ENCODE measurements at places on chromosomes 3 and 15. TPM values are rescaled to one million over a fixed set of nuclear protein-coding genes. Genes with fewer than 3 reads are reported as not detected.

Gene CPNE9
- not detected for total RNA-seq

Gene UBE2E2
- total RNA-seq = 27.4 TPM

Gene RASA2
- total RNA-seq = 13.4 TPM

Gene SOX2
- not detected for total RNA-seq

Gene PRR20G
- not detected for total RNA-seq

Gene AQR
- total RNA-seq = 36.8 TPM

Gene IP6K2
- 45.0 TPM for total RNA-seq

Gene TRH
- not detected for total RNA-seq

Gene CASR
- total RNA-seq = not detected

Gene RTP3
- not detected for total RNA-seq

Gene LRTM1
- not detected for total RNA-seq

Gene CKMT1B
- 2.4 TPM for total RNA-seq

Gene RGMA
- 0.42 TPM for total RNA-seq

Gene ALDH1A3
- 1.9 TPM for total RNA-seq

Gene WDR93
- total RNA-seq = 0.17 TPM

Gene KLHDC8B
- 2.4 TPM for total RNA-seq

Gene SNRK
- 9.3 TPM for total RNA-seq

Gene CNTN6
- total RNA-seq = 0.17 TPM

Gene FBXO40
- total RNA-seq = not detected

Gene AMIGO3
- not detected for total RNA-seq

Gene KY
- total RNA-seq = not detected

Gene SYNPR
- total RNA-seq = not detected

Gene PTX3
- total RNA-seq = 16.1 TPM

Gene GPR62
- not detected for total RNA-seq

Gene POTEB
- not detected for total RNA-seq

Gene EPHB3
- total RNA-seq = not detected

Gene MESP2
- total RNA-seq = not detected

Gene LTK
- 0.02 TPM for total RNA-seq

Gene TMEM158
- total RNA-seq = 22.1 TPM

Gene ZBED2
- total RNA-seq = not detected

Gene RFT1
- 26.8 TPM for total RNA-seq

Gene KLHL6
- total RNA-seq = not detected

Data from NCI-H460 (cell line).